ENCODE measurements at places on chromosomes 7 and 10.

- DNase-seq, result no peak
These were observed 56.7 kb downstream of the MKI67 start for GRCh38 chr10:128069351-128070051.

DNA sequence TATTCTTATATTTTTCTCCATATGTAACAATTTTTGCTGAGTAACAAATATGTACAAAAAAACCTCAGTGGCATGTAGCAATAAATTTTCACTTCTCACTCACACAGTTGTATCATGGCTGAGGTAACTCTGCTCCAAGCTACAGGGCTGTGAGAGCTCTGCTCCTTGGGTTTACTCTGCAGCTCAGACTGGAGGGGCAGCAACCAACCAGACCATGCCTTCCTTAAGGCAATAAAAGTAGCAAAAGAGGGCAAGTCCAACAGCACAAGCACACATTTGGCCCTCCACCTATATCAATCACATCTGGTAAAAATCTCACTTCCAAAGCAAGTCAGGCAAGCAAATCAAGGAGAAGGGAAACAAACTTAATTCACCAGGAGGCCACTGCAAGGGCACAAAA is 102.9 kb downstream of the CRPPA start:
- DNase-seq, result no peak

GRCh38 chr7:36128448-36129047 is 24.5 kb upstream of the EEPD1 start:
- peak; percentile 54 for DNase-seq

DNA sequence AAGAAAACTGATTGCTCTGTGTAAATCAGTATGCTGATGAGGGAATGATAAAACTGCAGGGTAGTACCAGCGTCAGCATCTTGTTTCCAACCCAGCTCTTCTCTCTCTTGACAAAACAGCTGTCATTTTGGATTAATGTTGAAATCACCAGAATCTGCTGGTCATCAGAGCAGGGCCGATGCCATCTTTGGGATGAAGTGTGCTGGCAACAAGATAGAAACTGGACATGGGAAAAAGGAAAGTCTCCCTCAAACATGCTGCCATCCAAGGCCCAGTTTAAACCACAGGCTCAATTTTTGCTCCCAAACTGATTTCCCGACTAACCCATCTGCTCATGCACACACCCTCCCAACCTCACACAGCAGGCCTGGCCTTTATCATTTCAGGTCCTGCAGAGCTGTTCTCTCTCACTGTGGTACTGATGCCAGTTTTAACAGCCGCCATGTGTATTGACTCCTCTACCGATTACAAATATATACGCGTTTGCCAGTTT is 285.2 kb downstream of the AUTS2 start:
- DNase-seq, result no peak

DNA sequence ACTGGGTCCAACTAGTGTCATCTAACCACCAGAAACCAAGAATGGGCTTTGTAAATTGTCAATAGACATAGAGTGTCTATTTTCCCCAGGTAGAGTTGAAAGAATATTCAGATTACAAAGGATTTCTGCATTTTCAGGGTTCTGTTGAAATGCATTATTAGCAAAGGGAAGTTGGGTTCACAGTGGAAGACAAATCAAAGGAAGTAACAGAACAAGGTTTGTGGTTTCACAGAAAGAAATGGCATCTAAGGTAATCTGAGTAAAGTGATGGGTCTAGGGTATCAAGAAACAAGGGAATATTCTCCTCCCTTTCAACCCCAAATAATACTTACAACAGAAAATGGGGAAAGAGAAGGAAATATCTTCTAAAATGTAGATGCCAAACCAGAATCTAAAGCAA is 25.8 kb downstream of the CEP41 start:
- DNase-seq, result no peak

- no peak for DNase-seq
These were observed 259.4 kb upstream of the SORCS1 start for GRCh38 chr10:107423903-107424302.

GRCh38 chr7:13551503-13551902 is 438.0 kb downstream of the ETV1 start:
- no peak for DNase-seq

- no peak for DNase-seq
These were observed 91.4 kb downstream of the CCDC71L start for GRCh38 chr7:106569500-106569929.

Data from anterior cingulate cortex (tissue), 58 donors.